ENCODE measurements at places on chromosomes 6 and 20.

DNA sequence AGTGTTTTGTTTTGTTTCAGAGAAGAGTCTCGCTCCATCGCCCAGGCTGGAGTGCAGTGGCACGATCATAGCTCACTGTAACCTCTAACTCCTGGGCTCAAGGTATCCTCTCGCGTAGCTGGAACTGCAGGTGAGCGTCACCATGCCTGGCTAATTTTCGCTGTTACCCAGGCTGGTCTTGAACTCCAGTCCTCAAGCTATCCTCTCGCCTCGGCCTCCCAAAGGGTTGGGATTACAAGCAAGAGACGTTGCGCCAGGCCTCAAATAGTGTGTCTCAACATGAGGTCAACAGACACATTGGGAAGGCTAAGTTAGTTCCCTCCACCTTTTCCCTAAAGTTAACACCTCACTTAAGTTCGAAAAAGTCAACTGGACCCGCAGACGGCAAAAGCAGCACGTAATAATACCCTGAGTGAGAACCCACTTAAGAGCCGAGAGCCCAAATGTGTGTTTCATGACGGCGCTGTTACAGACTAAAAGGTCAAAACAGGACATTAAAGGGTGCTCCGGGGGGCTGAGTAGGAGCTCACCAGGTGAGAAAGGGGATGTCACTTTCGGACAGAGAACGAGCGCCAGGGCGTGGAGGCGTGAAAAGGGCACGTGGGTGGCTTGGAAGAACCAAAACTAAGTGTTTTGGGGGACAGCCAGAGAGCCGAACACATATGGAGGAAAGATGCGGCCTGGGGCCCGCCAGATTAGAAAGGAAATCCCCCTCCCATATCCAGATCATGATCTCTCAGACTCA lies 499 bp downstream of the TTI1 start:
- DNase-seq, result no peak

DNA sequence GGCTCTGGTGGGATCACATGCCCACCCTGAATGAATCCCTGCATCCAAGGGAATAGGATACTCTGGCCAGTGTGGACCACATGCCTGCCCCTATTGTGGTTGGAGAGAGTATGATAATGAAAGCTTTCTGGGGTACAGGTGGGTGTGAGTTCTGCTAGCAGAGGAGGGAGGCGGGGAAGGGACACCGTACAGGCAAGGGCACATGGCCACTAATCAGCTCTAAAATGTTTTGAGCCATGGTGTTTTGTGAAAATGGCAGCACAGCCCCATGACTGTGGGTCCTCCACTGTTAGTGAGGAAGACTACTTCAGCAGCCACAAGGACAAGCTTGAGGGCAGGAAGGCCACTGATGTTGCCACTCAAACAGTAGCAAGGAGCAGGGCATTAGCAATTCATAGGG lies 11.9 kb upstream of the DHX35 start:
- DNase-seq, result no peak

DNA sequence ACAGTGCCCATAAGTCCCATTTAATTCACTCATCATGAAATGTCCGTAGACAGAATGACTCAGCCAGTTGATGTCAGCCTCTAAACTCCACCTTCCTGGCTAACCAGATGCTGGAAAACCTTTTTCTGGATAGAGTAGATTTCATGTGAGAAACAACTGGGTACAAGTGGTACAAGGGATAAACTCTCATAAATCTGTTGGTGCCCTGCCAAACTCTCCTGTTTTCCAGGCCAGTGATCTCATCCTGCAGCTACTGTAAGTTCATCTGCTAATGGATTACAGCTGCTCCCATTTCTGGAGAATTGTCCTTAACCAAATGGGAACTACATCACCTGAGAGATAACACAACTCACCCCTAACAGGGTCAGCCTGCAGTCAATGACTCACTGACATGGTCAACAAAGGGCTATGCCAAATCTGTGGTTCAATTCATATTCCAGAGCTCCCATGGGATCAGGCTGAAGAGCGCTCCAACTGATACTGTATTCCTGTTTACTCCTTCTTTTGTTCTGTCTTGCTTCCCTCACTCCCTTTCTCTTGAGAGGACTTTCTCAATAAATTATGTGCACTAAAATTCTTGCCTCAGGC lies 210.1 kb upstream of the HDDC2 start:
- DNase-seq, result no peak

DNA sequence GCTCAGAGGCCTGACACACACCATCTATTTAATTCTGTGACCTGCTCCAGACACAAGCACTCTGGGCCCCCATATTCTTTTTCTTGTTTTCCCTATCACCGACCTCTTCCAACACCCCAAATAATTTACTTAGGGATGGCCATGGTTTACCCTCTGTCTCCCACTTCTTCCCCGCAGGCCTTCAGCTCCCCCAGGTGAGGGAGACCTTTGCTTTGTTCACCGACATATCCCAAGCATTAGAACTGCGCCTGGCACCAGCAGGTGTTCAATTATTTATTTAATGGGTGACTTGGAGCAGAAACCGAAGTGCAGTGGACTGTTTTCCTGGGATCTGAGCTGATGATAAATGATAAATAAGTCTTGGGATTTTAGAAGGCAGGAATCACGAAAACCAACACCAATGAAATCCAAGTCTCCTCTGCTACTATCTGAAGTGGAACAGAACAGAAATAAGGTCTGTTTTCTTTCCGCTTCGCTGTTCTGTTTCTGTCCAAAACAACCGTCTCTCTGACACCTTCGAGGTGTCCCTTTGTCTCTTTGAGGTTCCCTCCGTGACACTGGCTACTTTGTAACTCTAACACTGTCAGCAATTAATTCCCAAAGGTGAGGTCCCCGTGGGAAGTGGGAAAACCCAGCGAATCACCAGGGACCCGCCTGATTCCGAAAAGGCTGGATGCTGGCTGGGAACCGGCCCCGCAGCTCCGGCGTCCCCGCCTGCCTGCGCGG lies 1.1 kb upstream of the RIN2 start:
- DNase-seq, result no peak

Data from substantia nigra (tissue), 51 donors.